ENCODE measurements at places on chromosomes 1 and 21.

- H3K4me1 ChIP-seq: no peaks in the 10 kb centered on the region
- no peaks in the 10 kb centered on the region for H3K36me3 ChIP-seq
- H3K27me3 ChIP-seq: no peaks in the 10 kb centered on the region
- H3K27ac ChIP-seq: no peak overlapping the region
Measured at GRCh38 chr1:212375986-212376385, 38.7 kb downstream of the PACC1 start.

DNA sequence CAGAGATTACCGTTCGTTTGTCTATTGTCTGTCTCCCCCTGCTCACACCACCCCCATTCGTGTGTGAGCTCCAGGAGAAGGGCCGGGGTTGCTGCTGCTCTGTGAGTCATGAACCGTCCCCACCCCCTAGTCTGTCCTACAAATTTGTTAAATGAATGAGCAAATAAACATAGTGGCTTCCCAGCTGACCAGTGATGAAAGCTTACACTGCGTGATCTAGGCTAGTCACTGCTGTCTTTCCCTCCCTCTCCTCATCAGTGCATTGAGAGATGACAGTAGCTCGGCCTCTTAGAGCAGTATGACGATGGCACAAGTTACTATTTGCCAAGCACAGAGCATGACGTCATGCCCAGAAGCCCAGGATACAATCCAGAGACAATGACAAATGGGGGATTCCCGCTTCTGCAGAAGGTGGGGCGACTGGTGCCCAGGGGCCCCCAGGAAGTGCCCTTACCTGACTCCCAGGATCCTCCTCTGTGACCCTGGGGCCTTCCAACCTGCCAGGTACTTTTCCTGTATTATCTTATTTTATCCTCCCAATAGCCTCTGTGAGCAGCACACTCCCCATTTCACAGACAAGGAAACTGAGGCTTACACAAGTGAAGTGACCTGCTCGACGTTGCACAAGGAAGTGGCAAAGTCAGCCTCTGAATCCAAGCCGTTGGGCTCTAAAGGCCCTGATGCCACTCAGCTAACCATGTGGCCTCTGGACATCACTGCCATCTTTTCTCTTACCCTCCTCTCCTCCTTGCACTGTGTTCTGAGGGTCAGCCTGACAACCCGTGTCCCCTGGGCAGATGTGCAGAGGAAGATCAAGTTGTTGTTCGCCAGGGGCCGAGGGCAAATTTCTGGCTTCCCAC is 8.6 kb upstream of the EPHA2 start:
- H3K27ac ChIP-seq: peak overlapping the region; percentile 45
- DNase-seq: peak; percentile 98
- H3K4me1 ChIP-seq: peaks cover 4% of the 10 kb centered on the region
- H3K4me3 ChIP-seq: no peak overlapping the region
- no peaks in the 10 kb centered on the region for H3K36me3 ChIP-seq

DNA sequence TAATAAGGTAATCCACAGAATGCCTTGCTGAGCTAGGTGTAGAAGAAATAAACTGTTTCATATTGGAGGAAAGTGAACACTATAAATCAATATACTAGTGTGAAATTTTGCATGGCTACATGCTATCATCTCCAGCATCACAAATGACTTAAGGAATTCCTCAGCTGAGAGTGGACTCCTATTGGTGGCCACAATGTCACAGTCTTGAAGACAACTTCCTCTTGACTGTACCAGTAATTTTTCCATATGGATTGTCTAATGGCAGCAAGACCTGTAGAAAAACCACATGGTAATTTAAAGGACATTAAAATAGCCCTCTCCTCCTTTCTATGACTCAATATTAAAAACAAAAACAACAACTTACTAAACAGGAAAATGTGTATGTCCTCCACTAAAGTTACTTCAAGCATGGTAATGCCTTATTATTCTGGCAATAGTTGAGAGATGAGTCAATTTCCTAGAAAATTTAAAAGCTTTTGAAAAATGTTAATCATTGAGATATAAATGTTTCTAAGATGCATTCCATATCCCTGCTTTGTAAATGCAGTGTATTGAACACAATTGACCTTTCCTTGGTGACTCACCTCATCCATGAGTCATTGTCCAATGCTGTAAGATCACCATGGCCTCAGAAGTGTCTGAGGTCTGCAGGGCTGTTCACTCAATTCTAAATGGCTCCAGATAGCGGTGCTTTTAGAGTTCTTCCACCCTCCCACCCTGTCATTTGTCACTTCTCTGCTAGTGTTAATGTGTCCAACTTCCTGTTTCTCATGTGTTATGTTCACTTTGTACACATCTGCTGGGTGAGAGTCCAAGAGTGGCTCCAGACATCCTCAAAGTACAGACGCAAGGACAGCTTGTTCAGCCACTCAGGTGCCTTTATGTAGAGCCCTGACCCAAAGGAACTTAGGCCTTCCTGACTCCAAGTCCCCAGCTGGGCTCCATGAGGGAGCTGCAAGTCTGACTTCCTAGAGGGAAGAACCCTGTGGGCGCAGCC is 32.8 kb upstream of the DNASE2B start:
- DNase-seq: peak; percentile 96
- no peaks in the 10 kb centered on the region for H3K36me3 ChIP-seq
- peaks cover 18% of the 10 kb centered on the region for H3K4me1 ChIP-seq

- H3K4me3 ChIP-seq: no peak overlapping the region
- DNase-seq: no peak
- peaks cover 3% of the 10 kb centered on the region for H3K36me3 ChIP-seq
Measured at GRCh38 chr1:224644553-224645154, 28.5 kb downstream of the CNIH3 start.

DNA sequence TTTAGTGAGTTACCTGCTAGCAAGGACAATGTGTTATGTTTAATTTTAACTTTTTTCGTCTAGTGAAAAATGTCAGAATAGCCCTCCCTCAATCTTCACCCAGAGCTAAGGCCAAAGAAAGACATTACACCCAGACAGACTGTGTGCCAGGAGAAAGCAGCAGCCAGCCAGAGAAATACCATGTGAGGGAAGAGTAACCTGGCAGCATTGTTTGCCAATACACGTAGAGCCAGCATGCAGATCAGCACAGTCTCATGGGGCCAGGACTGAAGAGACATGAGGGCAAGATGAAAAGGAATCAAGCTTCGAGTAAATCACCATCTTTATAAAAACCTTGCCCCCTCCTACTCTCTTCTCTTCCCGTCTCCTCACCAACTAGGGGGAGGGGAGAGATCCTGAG is 88.5 kb upstream of the ADAR start:
- no peaks in the 10 kb centered on the region for H3K36me3 ChIP-seq
- no peak overlapping the region for H3K4me3 ChIP-seq
- H3K27me3 ChIP-seq: peaks cover 6% of the 10 kb centered on the region
- H3K4me1 ChIP-seq: no peaks in the 10 kb centered on the region
- no peak overlapping the region for H3K27ac ChIP-seq

DNA sequence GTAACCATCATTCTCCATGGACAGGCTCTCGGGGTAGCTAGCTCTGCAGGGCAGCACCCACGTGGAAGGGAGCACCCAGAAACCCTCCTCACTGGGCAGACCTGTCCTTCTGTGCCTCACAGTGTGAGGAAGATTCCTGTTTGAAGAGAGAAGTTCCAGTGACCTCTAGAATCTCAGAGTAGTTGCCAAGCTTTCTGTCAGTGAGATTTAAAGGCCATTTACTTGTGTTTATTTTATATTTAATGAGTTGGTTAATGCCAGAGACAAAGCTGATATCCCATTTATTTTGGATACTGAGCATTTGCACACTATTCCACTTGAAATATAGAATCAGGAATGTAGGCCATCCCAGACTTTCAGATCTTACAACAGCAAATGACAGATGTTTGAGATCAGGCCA is 28.7 kb downstream of the MTARC1 start:
- no peaks in the 10 kb centered on the region for H3K36me3 ChIP-seq
- H3K27ac ChIP-seq: no peak overlapping the region
- no peak overlapping the region for H3K4me3 ChIP-seq
- DNase-seq: no peak
- peaks cover 10% of the 10 kb centered on the region for H3K4me1 ChIP-seq
- peaks cover 9% of the 10 kb centered on the region for H3K27me3 ChIP-seq

GRCh38 chr21:28112511-28112910 is 880.2 kb downstream of the LTN1 start:
- no peak overlapping the region for H3K27ac ChIP-seq
- no peak overlapping the region for H3K4me3 ChIP-seq
- no peaks in the 10 kb centered on the region for H3K27me3 ChIP-seq
- H3K4me1 ChIP-seq: peaks cover 2% of the 10 kb centered on the region
- no peak for DNase-seq

GRCh38 chr1:117363571-117364048 is 3.6 kb upstream of the MAN1A2 start:
- H3K27ac ChIP-seq: no peak overlapping the region

DNA sequence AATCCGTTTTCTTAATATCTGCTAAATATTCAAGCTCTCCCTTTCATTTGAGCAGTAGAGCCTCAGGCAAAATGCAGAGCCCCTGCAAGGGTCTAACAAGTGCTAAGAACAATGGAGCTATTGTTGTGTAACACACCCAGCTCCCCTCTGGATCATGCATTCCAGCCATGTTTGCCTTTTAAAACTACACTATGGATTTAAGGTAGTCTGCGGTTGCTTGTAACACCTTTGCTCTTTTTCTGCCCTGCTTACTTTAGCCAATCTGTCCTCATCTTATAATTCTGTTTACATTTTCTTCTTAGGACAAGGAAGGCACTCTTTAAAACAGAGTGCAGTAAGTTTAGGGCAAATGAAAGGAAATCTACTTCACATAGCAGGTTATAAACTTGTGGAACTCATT is 60.0 kb upstream of the C1orf105 start:
- no peak overlapping the region for H3K27ac ChIP-seq
- no peak overlapping the region for H3K4me3 ChIP-seq
- peaks cover 18% of the 10 kb centered on the region for H3K4me1 ChIP-seq
- no peaks in the 10 kb centered on the region for H3K36me3 ChIP-seq
- H3K27me3 ChIP-seq: no peaks in the 10 kb centered on the region

- H3K4me3 ChIP-seq: no peak overlapping the region
- no peaks in the 10 kb centered on the region for H3K36me3 ChIP-seq
- no peaks in the 10 kb centered on the region for H3K27me3 ChIP-seq
- DNase-seq: peak; percentile 43
- no peaks in the 10 kb centered on the region for H3K4me1 ChIP-seq
Measured at GRCh38 chr21:31580866-31581276, 78.6 kb upstream of the SOD1 start.

- no peak overlapping the region for H3K4me3 ChIP-seq
- DNase-seq: no peak
- no peak overlapping the region for H3K27ac ChIP-seq
Measured at GRCh38 chr1:163583661-163584181, 262.0 kb downstream of the NUF2 start.

GRCh38 chr1:214569357-214570004 is 18.1 kb upstream of the PTPN14 start:
- DNase-seq: peak; percentile 49
- peak overlapping the region; percentile 3 for H3K27ac ChIP-seq
- no peaks in the 10 kb centered on the region for H3K36me3 ChIP-seq
- no peaks in the 10 kb centered on the region for H3K27me3 ChIP-seq
- peaks cover 30% of the 10 kb centered on the region for H3K4me1 ChIP-seq
- H3K4me3 ChIP-seq: no peak overlapping the region

DNA sequence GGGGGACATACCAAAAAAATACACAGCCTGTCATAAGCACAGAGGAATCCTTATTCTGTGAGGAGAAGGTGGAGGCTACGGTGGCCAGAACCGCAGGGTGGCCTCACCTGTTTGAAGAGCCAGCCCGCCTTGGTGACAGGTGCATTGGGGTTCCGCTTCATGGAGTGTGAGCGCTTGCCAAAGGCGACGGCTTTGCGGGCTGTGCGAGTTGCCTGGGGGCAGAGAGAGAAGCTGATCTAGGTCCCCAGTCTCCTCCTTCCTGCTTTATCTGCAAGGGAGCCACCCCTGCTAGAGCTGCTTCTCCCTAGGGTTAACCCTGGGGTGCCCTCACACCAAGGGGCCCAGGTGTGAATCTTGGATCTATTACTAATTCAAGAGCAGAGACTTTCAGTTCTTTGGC is 54.3 kb upstream of the GOLT1A start:
- H3K4me3 ChIP-seq: no peak overlapping the region
- peaks cover 2% of the 10 kb centered on the region for H3K4me1 ChIP-seq
- DNase-seq: no peak

- H3K27me3 ChIP-seq: peaks cover 5% of the 10 kb centered on the region
- H3K4me3 ChIP-seq: no peak overlapping the region
- DNase-seq: no peak
- no peaks in the 10 kb centered on the region for H3K36me3 ChIP-seq
Measured at GRCh38 chr1:236284291-236284721, 2.5 kb upstream of the ERO1B start.

GRCh38 chr1:224245188-224245587 is 62.1 kb downstream of the DEGS1 start:
- H3K4me3 ChIP-seq: no peak overlapping the region
- no peak overlapping the region for H3K27ac ChIP-seq
- DNase-seq: peak; percentile 20
- no peaks in the 10 kb centered on the region for H3K27me3 ChIP-seq
- no peaks in the 10 kb centered on the region for H3K4me1 ChIP-seq

DNA sequence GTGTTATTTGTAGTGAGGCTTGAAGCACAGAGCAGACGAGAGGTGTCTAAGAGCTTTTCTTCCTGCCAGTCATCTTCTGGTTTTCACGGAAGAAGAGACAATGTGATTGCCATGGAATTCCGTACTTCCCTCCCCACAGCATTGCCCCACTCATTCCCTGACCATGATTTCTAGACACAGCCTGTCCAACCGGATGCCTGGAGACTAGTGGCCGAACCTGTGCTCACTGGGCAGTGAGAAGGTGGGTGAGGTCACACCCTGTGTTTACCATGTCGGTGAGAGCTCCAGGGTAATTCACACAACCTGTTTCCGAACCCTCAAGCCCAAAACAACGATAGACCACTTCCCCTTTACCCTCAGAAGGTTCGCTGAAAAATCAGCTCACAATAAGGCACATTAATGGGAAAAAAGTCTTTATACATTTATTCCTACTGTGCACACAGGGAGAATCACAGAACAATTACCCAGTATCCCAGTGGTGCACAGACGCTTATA is 271.9 kb upstream of the FMN2 start:
- H3K27me3 ChIP-seq: no peaks in the 10 kb centered on the region
- H3K4me1 ChIP-seq: no peaks in the 10 kb centered on the region
- DNase-seq: no peak
- H3K36me3 ChIP-seq: no peaks in the 10 kb centered on the region
- H3K27ac ChIP-seq: no peak overlapping the region
- H3K4me3 ChIP-seq: no peak overlapping the region

DNA sequence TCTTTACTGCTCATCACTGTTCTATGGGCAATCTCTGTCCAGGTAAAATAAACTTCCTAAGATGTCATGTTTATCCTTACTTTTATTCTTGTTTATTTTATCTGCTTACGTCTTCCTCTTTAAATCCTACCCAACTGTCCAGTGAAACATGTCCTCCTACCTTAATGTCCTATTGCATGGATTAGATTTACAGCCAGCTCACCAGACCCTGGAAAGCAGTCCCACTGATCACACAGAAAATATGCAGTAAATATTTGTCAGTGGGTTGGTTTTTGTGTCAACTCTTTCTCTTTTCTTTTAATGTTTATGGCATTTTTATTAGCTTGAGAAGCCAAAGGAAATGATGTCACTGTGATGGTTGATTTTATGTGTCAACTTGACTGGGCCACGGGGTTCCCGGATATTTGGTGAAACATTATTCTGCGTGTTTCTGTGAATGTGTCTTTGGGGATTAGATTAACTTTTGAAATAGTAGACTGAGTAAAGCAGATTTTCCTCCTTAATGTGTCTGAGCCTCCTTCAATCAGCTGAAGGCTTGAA is 258.3 kb downstream of the SRGAP2C start:
- DNase-seq: peak; percentile 1
- no peak overlapping the region for H3K4me3 ChIP-seq
- no peaks in the 10 kb centered on the region for H3K4me1 ChIP-seq
- no peaks in the 10 kb centered on the region for H3K36me3 ChIP-seq

All from fibroblast of lung (primary cell).